ENCODE measurements at places on chromosomes 11 and 22. TPM values are rescaled to one million over a fixed set of nuclear protein-coding genes. Genes with fewer than 3 reads are reported as not detected.

Gene PTH
- not detected for total RNA-seq

Gene RTN4RL2
- total RNA-seq: 0.67 TPM

Gene SMC1B
- not detected for total RNA-seq

Gene MMP13
- not detected for total RNA-seq

Gene SCN4B
- not detected for total RNA-seq

Gene SCGB1C1
- total RNA-seq: not detected

Gene CDHR5
- not detected for total RNA-seq

Gene CSKMT
- 3.5 TPM for total RNA-seq

Gene B3GAT1
- total RNA-seq: not detected

Gene MIOX
- not detected for total RNA-seq

Gene ACR
- 0.40 TPM for total RNA-seq

Gene NDUFS8
- total RNA-seq: 263 TPM

Gene OR8I2
- not detected for total RNA-seq

Gene TUBA8
- 11.5 TPM for total RNA-seq

Gene MFNG
- total RNA-seq: 147 TPM

Data from mammary microvascular endothelial cell (primary cell).